Upper lobe of right lung (tissue), 1 donor: ENCODE measurements at places on chromosomes 4 and X. TPM values are rescaled to one million over a fixed set of nuclear protein-coding genes. Genes with fewer than 3 reads are reported as not detected.

- no peaks in the 10 kb centered on the region for H3K27me3 ChIP-seq
- no peaks in the 10 kb centered on the region for H3K36me3 ChIP-seq
- DNase-seq = no peak
- H3K4me1 ChIP-seq = no peaks in the 10 kb centered on the region
Measured at GRCh38 chrX:51487960-51488267, 8.5 kb downstream of the NUDT11 start.

- peak overlapping the region; percentile 88 for H3K4me3 ChIP-seq
- H3K36me3 ChIP-seq = peaks cover 5% of the 10 kb centered on the region
- H3K27me3 ChIP-seq = no peaks in the 10 kb centered on the region
- H3K4me1 ChIP-seq = peaks cover 22% of the 10 kb centered on the region
- no peak for DNase-seq
- peak overlapping the region; percentile 98 for H3K27ac ChIP-seq
Measured at GRCh38 chr4:113759696-113760093, 1.8 kb downstream of the CAMK2D start.

GRCh38 chrX:98379134-98379533 is 1495.4 kb downstream of the RPA4 start:
- no peak for DNase-seq
- H3K27me3 ChIP-seq = no peaks in the 10 kb centered on the region
- no peak overlapping the region for H3K4me3 ChIP-seq

The RPL36A gene
- total RNA-seq = 133 TPM

DNA sequence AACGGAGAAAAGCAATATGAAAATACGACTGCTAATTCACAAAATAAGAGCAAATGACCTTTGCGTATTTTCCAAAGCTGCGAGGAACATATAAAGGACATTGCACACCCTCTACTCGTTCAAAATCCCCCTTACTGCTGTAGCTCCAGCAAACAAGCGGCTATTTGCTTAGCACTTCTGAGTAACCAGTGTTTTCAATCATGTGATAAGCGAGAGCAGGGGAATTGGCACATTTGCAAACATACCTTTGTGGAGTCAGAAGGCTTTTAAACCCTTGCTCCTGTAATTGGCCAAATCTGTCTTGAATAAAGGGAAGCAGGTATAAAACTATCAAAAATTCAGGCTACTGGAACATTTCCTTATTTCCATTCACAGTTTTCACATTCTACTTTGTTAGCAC is 610.2 kb downstream of the UBE2NL start:
- no peaks in the 10 kb centered on the region for H3K36me3 ChIP-seq
- no peaks in the 10 kb centered on the region for H3K27me3 ChIP-seq
- no peak for DNase-seq
- H3K4me3 ChIP-seq = no peak overlapping the region
- no peaks in the 10 kb centered on the region for H3K4me1 ChIP-seq

DNA sequence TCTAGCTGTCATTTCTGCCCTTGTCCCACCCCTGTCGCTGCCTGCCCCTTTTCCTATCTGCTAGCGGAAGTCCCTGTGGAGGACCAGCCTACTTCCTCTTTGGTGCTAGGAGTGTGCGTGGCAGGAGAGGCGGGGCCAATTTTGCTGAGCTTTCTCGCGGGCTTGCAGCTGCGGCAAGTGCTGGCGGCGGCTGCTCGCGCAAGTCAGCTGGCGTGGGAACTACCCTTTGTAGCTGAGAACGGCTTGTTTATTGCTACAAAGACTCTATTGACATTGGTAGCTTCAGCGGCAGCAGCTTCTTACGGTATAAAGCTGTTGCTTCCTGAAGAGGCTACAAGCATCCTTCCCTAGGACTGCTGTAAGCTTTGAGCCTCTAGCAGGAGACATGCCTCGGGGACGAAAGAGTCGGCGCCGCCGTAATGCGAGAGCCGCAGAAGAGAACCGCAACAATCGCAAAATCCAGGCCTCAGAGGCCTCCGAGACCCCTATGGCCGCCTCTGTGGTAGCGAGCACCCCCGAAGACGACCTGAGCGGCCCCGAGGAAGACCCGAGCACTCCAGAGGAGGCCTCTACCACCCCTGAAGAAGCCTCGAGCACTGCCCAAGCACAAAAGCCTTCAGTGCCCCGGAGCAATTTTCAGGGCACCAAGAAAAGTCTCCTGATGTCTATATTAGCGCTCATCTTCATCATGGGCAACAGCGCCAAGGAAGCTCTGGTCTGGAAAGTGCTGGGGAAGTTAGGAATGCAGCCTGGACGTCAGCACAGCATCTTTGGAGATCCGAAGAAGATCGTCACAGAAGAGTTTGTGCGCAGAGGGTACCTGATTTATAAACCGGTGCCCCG is at the start of gene MAGEH1:
MAGEH1 (plus strand) TSS at position 138 of the 843 bp plus-strand sequence; CDS start at position 386, 248 bp downstream.
- H3K27me3 ChIP-seq = no peaks in the 10 kb centered on the region
- H3K36me3 ChIP-seq = no peaks in the 10 kb centered on the region
- peak within 1 kb of the TSS; percentile 81 for H3K27ac ChIP-seq
- peak; percentile 88 for DNase-seq
- H3K4me1 ChIP-seq = no peaks in the 10 kb centered on the region

- no peak overlapping the region for H3K4me3 ChIP-seq
- H3K27ac ChIP-seq = no peak overlapping the region
- DNase-seq = no peak
- no peaks in the 10 kb centered on the region for H3K36me3 ChIP-seq
- H3K27me3 ChIP-seq = no peaks in the 10 kb centered on the region
Measured at GRCh38 chrX:133189195-133189594, 29.0 kb downstream of the TFDP3 start.

GRCh38 chr4:127400731-127401346 is 231.9 kb upstream of the INTU start:
- no peak overlapping the region for H3K27ac ChIP-seq
- H3K27me3 ChIP-seq = no peaks in the 10 kb centered on the region
- H3K4me1 ChIP-seq = no peaks in the 10 kb centered on the region

- H3K4me1 ChIP-seq = no peaks in the 10 kb centered on the region
- H3K27me3 ChIP-seq = no peaks in the 10 kb centered on the region
- no peak overlapping the region for H3K27ac ChIP-seq
- H3K4me3 ChIP-seq = no peak overlapping the region
- DNase-seq = no peak
- H3K36me3 ChIP-seq = no peaks in the 10 kb centered on the region
Measured at GRCh38 chrX:22338740-22339139, 66.0 kb downstream of the CBLL2 start.

The SSX4 gene
- total RNA-seq = not detected

GRCh38 chr4:113442826-113443225 is 318.7 kb downstream of the CAMK2D start:
- H3K36me3 ChIP-seq = no peaks in the 10 kb centered on the region
- no peaks in the 10 kb centered on the region for H3K27me3 ChIP-seq

DNA sequence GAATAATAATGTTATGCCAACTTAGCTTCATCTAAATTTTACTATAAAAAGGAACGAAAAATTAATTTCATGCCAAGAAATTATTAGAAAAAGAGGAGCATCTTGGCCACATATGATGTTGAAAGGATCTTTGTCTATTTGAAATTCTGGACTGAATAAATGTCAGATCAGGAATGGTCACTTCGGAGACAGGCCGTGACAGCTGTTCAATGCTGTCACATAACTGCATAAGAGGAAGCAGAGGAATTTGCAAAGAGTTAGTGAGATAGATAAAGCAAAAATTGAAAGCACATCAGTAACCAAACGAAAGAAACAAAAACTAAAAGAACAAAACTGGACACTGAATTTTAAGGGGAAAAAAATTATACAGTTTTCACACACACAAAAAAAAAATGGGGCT is 100.9 kb downstream of the GASK1B start:
- H3K4me3 ChIP-seq = no peak overlapping the region
- no peaks in the 10 kb centered on the region for H3K36me3 ChIP-seq
- no peak overlapping the region for H3K27ac ChIP-seq
- no peak for DNase-seq

DNA sequence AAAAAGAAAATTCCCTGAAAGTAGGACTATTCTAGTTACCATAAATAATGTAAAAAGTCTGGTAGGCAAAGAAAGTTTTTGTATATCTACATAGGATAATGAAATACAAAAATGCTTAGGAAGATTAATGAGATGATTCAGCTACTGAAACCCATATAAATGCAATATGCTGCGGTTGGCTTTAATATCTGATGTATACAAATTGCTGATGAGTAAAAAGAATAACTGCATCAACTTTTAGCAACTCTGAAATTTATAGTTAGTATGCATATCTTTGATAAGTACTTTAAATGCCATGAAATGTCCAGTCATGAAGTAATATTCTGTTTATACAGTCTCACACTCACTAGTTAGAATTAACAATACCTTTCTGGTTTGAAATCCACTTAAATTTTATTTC is 404.8 kb downstream of the TLL1 start:
- DNase-seq = no peak
- no peak overlapping the region for H3K4me3 ChIP-seq
- no peaks in the 10 kb centered on the region for H3K36me3 ChIP-seq
- no peaks in the 10 kb centered on the region for H3K27me3 ChIP-seq
- no peaks in the 10 kb centered on the region for H3K4me1 ChIP-seq

DNA sequence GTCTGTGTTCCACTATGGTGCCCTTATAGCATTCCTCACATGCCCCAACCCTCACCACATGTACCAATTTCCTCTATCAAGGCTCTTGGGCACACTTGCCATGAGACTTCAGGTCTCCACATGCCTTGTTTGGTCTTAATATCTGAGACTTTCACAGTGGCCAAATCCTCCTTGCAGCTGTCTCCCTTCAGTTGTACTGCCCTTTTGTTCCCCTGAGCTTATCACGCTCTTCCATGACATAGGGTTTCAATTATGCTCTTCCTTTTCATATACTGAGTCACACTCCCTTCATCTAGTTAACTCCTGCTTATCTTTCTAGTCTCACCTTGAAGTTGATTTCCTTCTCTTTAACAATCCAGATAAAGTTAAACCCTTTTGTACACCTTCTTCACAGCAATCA is 212.9 kb downstream of the PDHA2 start:
- H3K27ac ChIP-seq = no peak overlapping the region
- no peaks in the 10 kb centered on the region for H3K36me3 ChIP-seq
- no peaks in the 10 kb centered on the region for H3K27me3 ChIP-seq
- no peaks in the 10 kb centered on the region for H3K4me1 ChIP-seq

The SFRP2 gene
- 12.5 TPM for total RNA-seq

The TMEM156 gene
- 1.2 TPM for total RNA-seq

- no peak overlapping the region for H3K27ac ChIP-seq
- no peak overlapping the region for H3K4me3 ChIP-seq
- H3K27me3 ChIP-seq = no peaks in the 10 kb centered on the region
- no peaks in the 10 kb centered on the region for H3K36me3 ChIP-seq
- DNase-seq = no peak
Measured at GRCh38 chr4:159927781-159928180, 824.9 kb downstream of the RAPGEF2 start.

The TLR6 gene
- 9.6 TPM for total RNA-seq

The ZMAT1 gene
- 8.4 TPM for total RNA-seq

The ZNF711 gene
- 1.8 TPM for total RNA-seq

DNA sequence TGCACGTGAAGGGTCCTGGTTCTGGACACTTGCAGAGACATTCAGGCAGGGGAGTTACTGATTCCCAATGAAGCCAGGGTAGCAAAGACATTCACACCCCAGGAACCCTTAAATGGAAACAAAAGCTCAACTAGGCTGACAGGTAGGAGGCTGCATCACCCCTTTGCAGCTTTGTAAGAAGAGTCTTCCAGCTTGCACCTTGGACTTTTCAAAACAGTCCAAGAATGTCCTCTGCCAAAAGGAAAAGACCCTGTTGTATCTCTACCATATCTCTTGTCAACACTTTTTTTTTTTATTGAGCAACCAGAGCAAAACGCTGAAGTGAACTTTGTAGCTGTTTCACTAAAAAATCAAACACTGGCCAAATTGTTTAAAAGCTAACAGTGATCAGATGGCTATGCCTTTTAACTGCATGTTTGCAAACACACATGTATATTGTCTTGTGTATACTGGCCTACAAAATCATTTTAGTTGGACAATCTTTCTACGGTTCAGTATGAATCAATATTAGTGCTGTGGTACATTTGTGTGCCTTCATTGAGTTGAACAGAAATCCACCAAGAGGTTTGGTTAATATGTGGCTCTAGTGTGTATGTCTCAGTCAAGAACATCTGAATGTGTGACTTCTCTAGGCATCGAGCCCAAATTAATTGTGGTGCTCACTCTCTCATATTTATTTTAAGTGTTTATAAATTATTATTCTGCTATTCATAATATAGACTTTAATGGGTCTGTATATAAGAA is 18.5 kb upstream of the WWC2 start:
- H3K27ac ChIP-seq = no peak overlapping the region
- DNase-seq = no peak
- H3K27me3 ChIP-seq = no peaks in the 10 kb centered on the region
- no peaks in the 10 kb centered on the region for H3K36me3 ChIP-seq
- H3K4me3 ChIP-seq = no peak overlapping the region

DNA sequence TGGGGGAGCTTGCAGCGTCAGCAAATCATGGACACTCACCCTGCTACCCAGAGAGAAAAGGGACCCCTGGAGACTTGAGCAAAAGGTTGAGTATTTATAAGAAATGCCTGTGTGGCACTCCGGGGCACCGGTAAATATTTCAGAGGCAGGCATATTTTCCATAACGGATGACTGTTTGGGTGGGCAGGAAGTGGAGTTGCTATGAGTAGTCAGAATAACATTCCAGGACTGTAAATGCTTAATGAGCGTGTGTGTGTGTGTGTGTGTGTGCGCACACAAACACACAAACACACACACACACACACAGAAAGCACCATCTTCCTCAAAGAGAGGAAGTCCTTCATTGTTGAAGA is 74.6 kb downstream of the MXRA5 start:
- H3K27me3 ChIP-seq = no peaks in the 10 kb centered on the region
- no peak overlapping the region for H3K27ac ChIP-seq
- no peak overlapping the region for H3K4me3 ChIP-seq
- H3K36me3 ChIP-seq = no peaks in the 10 kb centered on the region
- H3K4me1 ChIP-seq = no peaks in the 10 kb centered on the region
- DNase-seq = no peak

DNA sequence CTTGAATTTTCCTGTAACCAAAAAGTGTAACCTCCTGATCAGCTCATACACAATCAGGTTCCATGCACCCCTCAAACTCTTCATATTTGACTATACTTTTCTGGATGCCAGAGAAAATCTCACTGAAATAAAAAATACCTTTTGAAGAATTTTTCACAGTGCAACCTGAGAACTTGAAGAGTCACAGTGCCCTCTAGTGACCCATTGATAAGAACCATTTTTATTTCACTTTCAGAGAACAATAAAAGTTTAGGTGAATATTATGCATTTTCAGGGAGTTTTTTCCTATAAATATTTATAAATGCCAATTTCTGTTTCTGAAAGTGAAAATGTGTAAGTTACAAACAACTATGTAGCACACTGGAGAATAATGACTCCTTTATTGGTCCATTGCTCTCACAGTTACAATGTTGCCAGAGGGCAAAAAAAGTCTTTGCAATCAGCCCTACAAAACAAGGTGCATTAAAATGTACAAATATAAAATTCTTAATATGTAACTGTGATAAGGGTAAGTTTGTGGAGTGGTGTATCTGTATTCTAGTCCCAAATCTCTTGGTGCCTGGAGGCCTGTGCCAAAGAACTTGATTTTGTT is 153.6 kb upstream of the INTU start:
- no peaks in the 10 kb centered on the region for H3K4me1 ChIP-seq
- H3K27me3 ChIP-seq = no peaks in the 10 kb centered on the region
- DNase-seq = no peak
- no peak overlapping the region for H3K27ac ChIP-seq
- H3K36me3 ChIP-seq = no peaks in the 10 kb centered on the region

GRCh38 chr4:41991916-41992767 is 1.8 kb downstream of the SLC30A9 start:
- peak overlapping the region; percentile 92 for H3K4me3 ChIP-seq
- H3K36me3 ChIP-seq = no peaks in the 10 kb centered on the region
- peaks cover 14% of the 10 kb centered on the region for H3K4me1 ChIP-seq
